SK-N-MC (cell line): ENCODE measurements at places on chromosomes 11 and 22.

- no peak for DNase-seq
Observed at GRCh38 chr22:38285018-38285417, 12.2 kb upstream of the TMEM184B start.

DNA sequence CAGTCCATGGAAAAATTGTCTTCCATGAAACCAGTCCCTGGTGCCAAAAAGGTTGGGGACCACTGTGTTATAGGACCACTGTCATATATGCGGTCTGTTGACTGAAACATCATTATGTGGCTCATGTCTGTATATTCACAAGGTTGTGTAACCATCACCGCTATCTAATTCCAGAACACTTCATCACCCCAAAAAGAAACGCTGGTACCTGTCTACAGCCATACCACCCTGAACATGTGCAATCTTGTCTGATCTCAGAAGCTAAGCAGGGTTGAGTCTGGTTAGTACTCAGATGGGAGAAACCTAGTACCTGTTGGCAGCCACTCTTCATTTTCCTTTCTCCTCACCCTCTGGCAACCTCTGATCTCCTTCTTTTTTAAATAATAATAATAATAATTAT, 12.9 kb upstream of the PIK3IP1 start:
- no peak for DNase-seq

DNA sequence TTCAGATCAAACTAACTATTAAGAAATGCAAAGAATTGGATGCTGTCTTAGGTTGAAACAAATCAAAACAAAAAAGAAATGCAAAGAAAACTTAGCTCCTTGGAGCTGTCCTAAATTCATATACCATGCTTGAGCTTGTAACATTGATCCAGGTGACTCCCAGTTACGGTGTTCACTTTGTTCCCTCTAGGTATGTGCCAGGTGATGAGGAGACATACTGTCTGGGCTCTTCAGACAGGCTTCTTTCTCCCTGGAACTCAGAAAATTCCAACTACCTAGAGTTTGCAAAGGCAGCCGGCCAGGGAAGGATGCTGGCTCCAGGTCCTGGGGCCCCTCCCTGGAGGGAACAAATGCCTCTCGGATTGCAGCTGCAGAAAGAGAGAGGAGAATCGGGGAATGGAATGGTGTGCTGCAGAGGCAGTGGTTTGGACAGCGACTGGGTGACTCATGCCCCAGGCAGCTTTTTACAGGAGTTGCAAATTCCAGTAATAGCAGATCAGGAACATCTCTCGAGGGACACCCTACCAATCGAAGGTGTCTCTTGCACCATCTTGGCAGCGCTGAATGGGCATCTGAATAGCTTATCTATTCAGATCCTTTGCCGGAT, 12.3 kb upstream of the ASPHD2 start:
- no peak for DNase-seq

- no peak for DNase-seq
Observed at GRCh38 chr11:6084587-6084986, 22.9 kb upstream of the OR56B4 start.

GRCh38 chr22:36765943-36766450, 9.9 kb downstream of the IFT27 start:
- no peak for DNase-seq

DNA sequence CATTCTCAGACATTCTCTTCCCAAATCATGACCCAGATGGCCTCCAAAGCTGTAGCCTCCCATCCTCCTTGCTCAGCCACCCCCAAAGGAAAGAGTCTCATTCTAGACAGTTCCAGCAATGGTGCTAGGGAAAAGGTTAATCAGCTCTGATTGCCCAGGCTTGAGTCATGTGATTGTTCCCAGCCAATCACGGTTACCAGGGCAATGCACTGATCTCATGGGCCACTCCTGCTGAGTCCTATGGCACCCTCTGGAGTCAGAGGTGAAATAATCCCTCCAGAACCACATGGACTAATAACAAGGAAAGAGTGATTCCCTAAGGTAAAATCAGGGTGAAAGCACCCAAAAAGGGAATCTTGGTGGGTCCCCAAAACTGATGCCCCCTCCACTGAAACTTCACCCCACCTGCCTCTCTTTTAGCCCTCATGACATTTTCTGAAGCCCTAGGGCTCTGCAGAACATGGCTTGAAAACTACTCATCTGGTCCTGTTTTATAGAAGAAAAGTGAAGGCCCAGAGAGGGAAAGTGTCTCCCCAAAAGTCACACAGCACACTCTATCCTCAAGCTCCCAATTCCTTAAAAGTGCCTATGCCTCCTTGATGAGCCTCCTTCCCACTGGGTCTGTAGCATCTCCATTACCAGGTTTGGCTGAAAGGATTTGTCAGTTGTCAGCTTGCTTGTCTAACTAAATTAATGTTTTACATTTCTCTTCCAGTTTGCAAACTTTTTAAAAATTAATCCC, 203.7 kb downstream of the MN1 start:
- DNase-seq = no peak

DNA sequence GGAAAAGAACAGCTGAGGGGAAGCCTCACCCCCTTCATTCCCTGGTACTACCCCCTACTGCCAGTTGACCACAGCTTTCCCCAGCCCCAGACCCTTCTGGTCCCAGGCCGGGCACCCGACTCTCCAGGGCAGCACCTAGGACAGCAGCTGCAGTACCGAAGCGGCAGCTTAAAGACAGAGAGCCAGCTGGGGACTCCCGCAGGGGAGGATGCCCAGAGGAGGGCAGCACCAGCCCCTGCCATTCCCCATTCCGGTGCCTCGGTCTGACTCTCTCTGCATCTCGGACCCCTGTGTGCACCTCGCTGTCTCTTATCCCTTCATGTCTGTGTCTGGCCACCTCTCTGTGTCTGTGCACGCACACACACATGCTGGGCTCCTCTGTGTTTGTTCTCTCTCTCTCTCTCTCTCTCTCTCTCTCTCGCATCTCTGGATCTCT, 9.4 kb downstream of the IGSF9B start:
- no peak for DNase-seq

- DNase-seq = no peak
Observed at GRCh38 chr11:90192869-90193582, 29.8 kb downstream of the CHORDC1 start.

GRCh38 chr11:46666516-46666915, 33.9 kb downstream of the ARHGAP1 start:
- no peak for DNase-seq

- DNase-seq = no peak
Observed at GRCh38 chr22:40654522-40655167, 18.1 kb upstream of the MRTFA start.

GRCh38 chr11:74019860-74020259, 11.0 kb upstream of the UCP3 start:
- DNase-seq = no peak

DNA sequence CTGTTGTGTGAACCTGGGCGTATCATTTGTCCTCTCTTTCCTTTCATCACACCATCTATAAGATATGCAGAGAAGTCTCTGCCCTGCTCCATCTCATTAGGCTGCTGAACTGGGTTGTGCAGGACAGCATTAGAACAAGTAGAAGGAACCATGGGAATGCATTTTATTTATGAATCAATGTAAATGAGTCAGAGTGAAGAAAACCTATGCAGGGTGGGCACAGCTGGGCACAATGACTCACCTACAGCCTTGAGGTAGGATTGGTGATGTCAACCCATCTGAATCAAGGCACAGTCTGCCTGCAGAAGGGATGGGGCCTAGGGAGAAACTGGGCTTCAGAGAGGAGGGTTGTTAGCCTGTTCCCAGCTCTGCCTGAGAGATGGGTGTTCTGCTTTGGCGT, 123.4 kb downstream of the CSNK2A3 start:
- no peak for DNase-seq

DNA sequence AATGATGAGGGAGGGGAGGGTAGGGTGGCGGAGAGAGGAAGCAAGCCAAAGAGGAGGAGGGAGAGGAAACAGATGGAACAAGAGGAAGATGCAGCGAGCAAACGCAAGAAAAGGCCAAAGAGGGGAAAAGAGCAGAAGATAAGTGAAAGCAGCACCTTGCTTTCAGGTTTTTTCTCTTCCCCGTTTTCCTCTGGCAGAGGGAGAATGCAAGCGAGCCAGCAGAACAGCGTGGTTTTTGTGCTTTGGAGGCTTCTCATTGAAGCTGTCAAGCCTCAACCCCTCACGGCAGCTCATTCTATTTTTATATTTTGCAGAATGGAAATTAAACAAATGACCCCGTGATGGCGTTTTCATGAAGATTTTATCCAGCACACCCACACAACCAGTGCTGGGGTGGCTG, 67.1 kb upstream of the GRAMD1B start:
- DNase-seq = no peak

DNA sequence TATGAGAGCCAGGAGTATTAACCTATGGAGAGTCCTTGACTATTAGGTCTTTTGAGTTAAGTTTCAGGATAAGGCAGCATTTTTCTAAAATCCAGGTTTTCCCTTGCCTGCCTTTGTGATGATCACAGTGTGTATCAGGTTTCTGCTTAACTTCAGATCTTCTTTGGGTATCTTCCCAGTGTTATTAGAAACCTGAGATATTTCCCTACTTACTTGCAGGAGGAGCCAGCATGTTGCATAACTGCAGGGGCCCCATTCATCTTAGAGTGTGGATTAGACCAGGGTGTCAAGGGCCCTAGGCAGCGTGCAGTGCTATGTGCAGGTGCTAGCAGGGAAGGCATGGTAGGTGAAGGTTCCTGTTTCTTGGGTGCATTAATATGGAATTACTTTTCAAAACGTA, 69.5 kb downstream of the ZNRF3 start:
- DNase-seq = no peak

- no peak for DNase-seq
Observed at GRCh38 chr22:19891317-19892256, 36.9 kb upstream of the GNB1L start.

GRCh38 chr22:19766511-19767426, 6.2 kb downstream of the TBX1 start:
- no peak for DNase-seq

DNA sequence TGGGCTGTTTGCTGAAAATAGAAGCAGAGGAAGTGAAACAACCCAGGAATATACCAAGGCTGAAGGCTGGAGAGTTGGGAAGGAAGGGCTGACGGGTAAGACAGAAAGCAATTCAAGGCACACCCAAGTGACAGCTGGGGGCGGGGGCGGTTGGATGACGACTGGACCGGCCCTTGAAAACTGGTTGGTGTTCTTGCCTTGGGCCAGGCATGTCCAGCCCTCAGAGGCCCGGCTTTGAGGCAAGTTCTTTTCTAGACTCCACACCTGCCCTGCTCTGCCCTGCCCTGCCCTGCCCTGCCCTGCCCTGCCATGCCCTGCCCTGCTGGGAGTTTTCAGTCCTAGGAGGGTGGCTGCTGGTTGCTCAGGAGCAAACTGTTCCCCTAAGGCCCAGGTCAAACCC, 34.2 kb upstream of the CACNG2 start:
- no peak for DNase-seq

- DNase-seq = no peak
Observed at GRCh38 chr22:42365942-42366695, 66.1 kb downstream of the NFAM1 start.

DNA sequence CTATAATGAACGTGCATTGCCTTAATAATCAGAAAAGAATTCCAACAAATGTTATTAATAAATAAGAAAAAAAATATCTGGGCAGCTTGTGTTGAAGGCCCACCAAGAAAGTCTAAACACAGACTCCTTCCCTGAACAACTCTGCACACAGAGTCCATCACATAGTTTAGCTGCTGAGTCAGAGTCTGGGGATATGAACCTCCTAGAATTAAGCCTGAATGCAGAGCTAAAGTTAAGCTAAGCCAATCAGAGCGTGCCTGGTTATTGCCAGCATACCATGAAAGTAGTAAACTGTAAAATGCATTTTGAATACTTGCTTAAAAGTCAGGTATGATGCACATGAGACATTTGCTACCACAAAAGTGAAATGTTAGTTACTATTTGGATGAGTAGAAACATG, 25.6 kb upstream of the TENM4 start:
- DNase-seq = no peak

DNA sequence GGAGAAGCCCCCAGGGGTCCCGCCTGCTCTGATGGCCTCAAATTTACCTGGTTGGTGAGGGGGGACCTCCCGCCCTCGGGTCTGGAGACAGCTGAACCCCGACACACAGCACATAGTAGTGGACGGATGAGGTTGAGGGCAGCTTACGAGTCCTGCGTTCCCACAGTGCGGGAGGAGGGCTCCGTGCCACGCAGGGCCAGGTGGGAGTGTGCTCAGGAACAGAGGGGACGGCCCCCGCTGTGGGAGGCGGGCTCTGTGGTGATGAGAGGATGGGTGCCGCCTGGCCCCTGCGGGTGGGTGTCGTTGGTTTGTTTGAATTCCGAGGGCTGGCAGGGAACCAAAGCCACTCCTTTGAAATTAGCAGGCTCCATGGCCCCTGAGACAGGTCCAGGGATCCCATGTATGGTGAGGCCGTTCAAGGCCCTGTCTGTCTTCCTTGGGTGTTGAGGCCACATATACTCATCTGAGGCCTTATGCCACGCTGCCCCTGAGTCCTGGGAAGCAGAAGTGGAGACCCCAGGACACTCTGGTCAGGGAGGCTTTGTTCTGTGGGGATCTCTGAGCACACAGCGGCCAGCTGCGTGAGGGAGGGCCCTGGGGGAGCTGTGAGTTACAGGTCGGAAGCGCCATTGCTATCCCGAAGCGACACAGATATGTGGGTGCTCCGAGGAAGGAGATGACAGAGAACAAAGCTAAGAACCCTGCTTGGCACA, 21.9 kb downstream of the NADSYN1 start:
- no peak for DNase-seq

GRCh38 chr11:77223797-77224196, 77.7 kb downstream of the GDPD4 start:
- DNase-seq = no peak

DNA sequence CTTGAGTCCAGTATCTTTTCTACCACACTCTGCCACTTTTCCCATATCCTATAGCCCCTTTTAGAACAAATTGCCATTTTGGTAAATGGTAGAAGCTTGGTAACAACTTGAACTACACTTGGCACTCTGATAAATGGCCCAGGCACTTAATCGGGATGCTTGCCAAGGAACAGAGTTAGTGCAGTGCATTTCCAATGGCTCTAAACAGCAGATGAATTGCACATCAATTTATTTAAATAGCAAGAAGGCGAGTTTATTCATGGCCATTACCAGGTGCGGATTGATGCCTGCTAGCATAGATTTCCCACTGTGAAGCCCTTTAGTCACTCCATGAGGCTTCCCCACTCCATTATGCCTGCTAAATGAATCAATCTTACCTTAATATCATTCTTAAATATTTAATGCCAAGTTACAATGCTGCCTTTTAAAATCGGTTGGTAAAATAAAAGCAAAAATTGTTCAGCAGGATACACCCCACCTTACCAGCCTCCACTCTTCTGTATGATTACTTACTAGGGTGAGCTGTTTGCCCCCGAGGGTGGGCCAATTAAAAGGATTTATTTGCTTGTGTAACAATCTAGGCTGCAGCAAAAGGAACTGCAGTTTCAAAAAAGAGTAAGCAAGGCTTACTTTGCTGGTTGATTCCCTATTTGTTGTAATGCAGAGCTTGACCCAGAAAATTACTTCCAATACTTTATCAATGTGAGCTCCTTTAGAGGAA, 136.0 kb upstream of the ARHGAP42 start:
- no peak for DNase-seq

GRCh38 chr22:40348025-40348658, 1.8 kb downstream of the ADSL start:
- DNase-seq = no peak

DNA sequence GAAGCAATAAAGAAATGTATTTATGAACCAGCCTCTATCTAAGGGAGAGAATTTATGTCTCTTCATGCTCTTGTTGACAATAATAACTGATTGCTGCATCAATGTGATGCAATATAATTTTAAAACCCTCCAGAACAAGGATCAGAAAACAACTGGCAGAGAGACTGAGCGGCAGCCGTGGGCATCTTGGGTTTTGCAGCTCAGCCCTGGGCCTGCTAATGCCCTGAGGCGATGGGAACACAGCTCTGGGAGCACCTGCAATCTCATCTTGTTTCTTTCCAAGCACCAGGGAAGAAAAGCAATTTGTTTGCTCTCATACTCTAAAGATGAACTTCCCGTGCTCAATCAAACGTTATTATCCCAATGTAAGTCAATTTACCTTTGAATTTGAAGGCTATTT, 245.7 kb downstream of the ST3GAL4 start:
- DNase-seq = no peak
